Stomach (tissue), 19 donors: ENCODE measurements at places on chromosomes 2 and 18. TPM values are rescaled to one million over a fixed set of nuclear protein-coding genes. Genes with fewer than 3 reads are reported as not detected.

GRCh38 chr2:218853766-218854165 lies 5.8 kb upstream of the WNT6 start:
- peaks cover 61% of the 10 kb centered on the region for H3K27me3 ChIP-seq
- no peak overlapping the region for H3K4me3 ChIP-seq
- H3K4me1 ChIP-seq = peaks cover 12% of the 10 kb centered on the region
- H3K36me3 ChIP-seq = no peaks in the 10 kb centered on the region
- H3K27ac ChIP-seq = no peak overlapping the region
- DNase-seq = no peak

GRCh38 chr2:231395188-231396057 lies at the start of gene B3GNT7:
B3GNT7 (plus strand) TSS chr2:231395710; CDS start chr2:231395804, 94 bp downstream.
- H3K4me1 ChIP-seq = peaks cover 52% of the 10 kb centered on the region
- peaks cover 16% of the 10 kb centered on the region for H3K36me3 ChIP-seq
- peak within 1 kb of the TSS; percentile 90 for H3K27ac ChIP-seq
- H3K27me3 ChIP-seq = peaks cover 19% of the 10 kb centered on the region

LIMS3 gene
- total RNA-seq = not detected

SP5 gene
- 0.92 TPM for total RNA-seq

DNA sequence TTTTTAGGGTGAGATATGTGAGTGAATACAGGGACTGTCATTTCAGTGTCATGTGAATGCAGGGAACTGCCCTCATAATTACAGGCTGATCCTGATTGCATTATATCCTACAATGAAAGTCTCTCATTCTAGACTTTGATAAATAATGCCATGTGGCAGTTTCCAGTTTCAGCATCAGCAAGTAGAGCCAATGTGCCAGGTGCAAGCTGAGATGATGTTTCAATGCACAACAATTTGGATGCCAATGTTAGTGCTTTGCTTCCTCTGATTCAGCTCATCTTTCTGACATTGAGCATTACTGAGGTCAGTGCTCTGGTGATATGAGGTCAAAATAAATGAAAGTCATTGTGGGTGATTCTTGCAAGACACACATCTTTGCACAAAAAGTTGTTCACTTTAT lies 63.7 kb upstream of the TFPI start:
- H3K4me1 ChIP-seq = no peaks in the 10 kb centered on the region
- H3K27me3 ChIP-seq = no peaks in the 10 kb centered on the region
- H3K36me3 ChIP-seq = no peaks in the 10 kb centered on the region
- no peak for DNase-seq
- no peak overlapping the region for H3K27ac ChIP-seq
- no peak overlapping the region for H3K4me3 ChIP-seq

DNA sequence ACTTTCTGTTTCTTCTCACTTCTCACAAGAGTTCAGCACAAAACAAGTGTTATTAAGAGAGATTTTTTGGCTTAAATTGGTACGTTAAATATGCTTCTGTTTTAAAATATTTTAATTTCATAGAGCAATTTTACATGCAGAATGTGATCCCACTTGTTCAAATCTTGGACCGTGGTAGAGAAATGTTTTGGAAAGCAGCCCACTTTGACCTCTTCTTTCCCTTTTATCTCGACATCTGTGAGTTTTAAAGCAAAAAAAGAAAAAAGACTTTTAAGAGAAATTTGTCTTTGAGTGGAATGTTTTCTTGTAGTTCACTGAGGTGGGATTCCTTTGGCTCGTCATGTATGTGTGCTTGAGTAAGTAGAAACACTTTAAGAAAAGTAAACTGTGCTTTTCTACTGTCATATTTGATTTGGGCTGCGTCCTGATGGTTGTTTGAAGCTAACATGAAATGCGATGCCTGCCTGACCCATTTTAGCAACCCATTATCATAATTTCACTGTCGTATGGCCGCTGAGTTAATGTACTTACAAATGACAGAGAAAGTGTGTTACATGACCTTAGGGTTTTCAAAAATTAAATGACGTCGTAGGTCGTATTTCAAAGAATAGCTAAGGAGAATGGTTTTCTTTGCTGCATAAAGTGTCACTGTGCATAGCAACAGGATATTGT lies 54.5 kb downstream of the TSHZ1 start:
- H3K27ac ChIP-seq = no peak overlapping the region
- H3K4me3 ChIP-seq = no peak overlapping the region
- no peaks in the 10 kb centered on the region for H3K4me1 ChIP-seq

HNMT gene
- total RNA-seq = 16.1 TPM

SLC9A2 gene
- 61.6 TPM for total RNA-seq

- no peak for DNase-seq
- H3K27me3 ChIP-seq = peaks cover 15% of the 10 kb centered on the region
- no peak overlapping the region for H3K4me3 ChIP-seq
- H3K36me3 ChIP-seq = no peaks in the 10 kb centered on the region
Observed at GRCh38 chr18:74023220-74023619, 124.4 kb downstream of the FBXO15 start.

GRCh38 chr18:1895456-1896185 lies 675.7 kb downstream of the METTL4 start:
- H3K27me3 ChIP-seq = no peaks in the 10 kb centered on the region
- DNase-seq = no peak
- no peak overlapping the region for H3K4me3 ChIP-seq
- no peak overlapping the region for H3K27ac ChIP-seq
- no peaks in the 10 kb centered on the region for H3K4me1 ChIP-seq

GRCh38 chr2:196697825-196698224 lies 58.3 kb downstream of the CCDC150 start:
- no peak overlapping the region for H3K27ac ChIP-seq
- no peak for DNase-seq
- H3K4me1 ChIP-seq = no peaks in the 10 kb centered on the region
- no peaks in the 10 kb centered on the region for H3K36me3 ChIP-seq

DNA sequence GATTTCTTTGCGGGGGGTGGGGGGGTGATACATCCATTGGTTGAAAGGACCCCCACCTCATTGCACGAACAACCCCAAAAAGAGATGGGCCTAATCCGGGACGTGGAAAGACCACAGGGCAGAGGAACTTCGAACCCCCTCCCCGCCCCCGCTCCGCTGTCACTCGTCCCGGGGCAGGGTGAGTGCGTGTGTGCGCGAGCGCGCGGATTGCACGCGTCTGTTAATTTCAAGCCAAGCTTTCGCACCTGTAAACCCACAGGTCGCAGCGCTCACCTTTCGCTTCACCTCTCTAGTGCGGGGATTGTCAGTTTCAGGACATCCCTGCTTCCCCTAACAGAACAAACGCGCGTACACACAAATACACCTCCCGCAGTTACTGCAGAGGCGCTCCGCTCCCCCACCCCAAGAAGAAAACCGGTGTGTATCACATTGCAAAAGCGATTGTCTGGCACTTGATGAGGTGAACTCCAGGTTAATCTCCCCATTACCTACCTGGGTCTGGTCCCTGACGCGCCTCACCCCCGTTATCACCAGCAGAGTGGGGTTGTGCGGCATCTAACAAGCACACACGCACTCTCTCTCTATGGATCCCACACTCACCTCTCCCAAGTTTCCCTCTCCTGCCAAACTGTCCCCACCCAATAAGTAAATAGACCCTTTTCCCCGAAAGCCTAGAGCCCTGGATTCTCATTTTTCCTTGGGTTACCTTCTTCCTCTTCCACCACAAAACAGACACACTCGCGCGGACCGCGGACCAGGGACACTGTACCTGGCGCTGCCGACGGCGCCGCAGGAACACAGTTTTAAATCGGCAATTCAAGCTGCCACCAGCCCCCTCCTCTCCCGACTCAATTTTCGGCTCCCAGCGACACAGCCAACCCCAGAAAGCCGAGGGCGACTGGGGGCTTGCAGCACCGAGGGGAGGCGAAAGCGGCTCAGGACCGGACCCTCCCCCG lies 1.0 kb downstream of the CYP26B1 start:
- no peaks in the 10 kb centered on the region for H3K36me3 ChIP-seq
- peak overlapping the region; percentile 60 for H3K4me3 ChIP-seq
- H3K27ac ChIP-seq = no peak overlapping the region
- peak; percentile 25 for DNase-seq
- peaks cover 85% of the 10 kb centered on the region for H3K4me1 ChIP-seq
- H3K27me3 ChIP-seq = peaks cover 76% of the 10 kb centered on the region

- no peak overlapping the region for H3K4me3 ChIP-seq
- no peak for DNase-seq
- H3K27ac ChIP-seq = no peak overlapping the region
- no peaks in the 10 kb centered on the region for H3K4me1 ChIP-seq
Observed at GRCh38 chr2:142254031-142254430, 123.2 kb upstream of the LRP1B start.

DNA sequence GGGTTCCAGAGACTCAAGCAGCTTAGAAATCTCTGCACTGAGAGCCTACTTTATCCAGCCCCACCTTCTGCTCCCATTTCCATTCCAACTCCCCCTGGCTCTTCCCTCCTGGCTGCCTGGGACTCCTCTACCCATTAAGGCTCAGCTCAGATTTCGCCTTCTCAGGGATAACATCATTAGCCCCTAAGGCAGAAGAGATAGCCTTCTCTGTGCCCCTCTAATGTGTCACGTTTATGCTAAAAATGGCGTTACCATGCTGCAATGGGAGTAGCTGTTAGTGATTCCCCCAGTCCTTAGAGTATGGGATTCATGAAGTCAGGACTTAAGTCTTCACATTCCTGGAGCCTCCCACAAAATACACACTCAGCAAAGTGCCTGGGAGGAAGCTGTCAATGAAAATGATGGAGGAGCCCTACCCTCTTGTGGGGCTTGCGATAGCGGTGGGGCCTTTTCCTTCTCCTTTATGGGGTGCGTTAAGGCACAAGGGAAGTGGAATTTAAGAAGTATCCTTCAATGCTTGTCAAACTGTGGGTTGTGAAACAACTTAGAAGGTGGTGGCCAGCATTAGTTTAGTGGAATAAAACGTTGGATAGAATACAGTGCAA lies 144.7 kb upstream of the COPS8 start:
- H3K36me3 ChIP-seq = no peaks in the 10 kb centered on the region
- no peak for DNase-seq
- H3K4me3 ChIP-seq = no peak overlapping the region
- H3K27me3 ChIP-seq = no peaks in the 10 kb centered on the region

DNA sequence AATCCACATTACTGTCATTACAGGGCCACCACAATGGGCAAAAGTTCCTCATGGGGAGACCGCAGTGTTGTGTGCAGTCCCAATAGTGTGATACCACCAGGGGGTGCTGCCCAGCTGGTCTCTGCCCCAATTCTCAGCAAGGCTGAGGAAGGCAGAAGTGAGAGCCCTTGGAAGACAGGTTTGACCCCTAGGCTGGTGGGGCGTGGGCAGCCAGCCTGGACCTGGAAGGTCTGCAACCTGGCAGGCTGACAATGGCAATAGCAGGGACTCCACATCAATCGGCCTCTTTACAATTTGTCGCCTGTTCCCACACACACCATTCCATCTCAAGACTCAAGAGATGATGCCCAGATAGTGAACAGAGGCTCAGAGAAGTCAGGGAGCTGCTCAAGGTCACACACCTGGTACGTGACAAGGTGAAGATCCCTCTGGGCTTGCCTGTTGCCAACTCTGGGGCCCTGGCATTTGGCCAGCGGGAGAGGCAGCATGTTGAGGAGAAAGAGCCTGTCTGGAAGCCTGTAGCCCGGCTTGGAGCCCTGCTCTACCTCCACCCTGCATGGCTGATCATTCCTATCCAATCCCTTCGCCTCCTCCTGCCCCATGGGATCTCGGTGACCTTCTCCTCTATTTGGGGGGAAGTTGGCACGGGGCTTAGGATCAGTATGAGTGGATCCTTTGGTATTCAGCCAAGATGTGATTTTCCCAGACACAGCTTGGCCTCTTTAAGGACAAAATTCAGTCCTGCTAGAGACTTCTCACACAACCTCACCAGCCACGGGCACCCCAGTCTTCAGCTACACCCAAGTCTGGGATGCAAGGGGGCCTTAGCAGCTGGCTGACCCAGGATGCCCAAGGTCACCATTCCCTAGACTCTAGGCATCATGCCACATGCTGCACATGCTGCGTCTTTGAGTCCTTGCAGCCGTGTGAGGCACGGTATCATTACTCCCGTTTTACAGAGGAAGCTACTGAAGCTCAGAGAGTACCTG lies 2.9 kb upstream of the ATOH8 start:
- H3K27ac ChIP-seq = no peak overlapping the region
- no peaks in the 10 kb centered on the region for H3K36me3 ChIP-seq
- peaks cover 80% of the 10 kb centered on the region for H3K4me1 ChIP-seq

DNA sequence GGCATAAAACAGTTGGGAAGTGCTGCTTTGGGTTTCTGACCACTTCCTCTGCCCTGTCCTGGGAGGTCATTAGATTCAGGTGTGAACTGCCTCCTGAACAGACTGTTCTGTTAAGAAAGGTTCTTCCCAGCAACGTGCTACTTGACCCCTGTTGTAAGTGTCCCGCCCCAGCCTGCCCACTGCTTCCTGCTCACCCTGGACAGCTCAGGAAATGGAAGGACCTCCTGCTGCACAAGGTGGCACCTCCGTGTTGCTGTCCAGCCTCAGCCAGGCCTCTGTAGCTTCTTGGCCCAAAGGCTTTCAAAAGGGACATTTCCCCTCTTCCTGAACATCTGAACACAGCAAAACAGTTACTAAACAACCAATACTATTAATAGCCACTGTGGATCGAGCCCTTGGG lies 5.3 kb downstream of the TOGARAM2 start:
- no peak overlapping the region for H3K4me3 ChIP-seq
- H3K27me3 ChIP-seq = no peaks in the 10 kb centered on the region
- H3K27ac ChIP-seq = no peak overlapping the region

GRCh38 chr2:121376535-121377250 lies 91.7 kb upstream of the TFCP2L1 start:
- H3K4me3 ChIP-seq = no peak overlapping the region
- peaks cover 51% of the 10 kb centered on the region for H3K36me3 ChIP-seq
- H3K4me1 ChIP-seq = no peaks in the 10 kb centered on the region
- H3K27me3 ChIP-seq = no peaks in the 10 kb centered on the region
- no peak overlapping the region for H3K27ac ChIP-seq

C2orf66 gene
- not detected for total RNA-seq

GRCh38 chr2:176612736-176613135 lies 343.5 kb downstream of the MTX2 start:
- H3K27me3 ChIP-seq = peaks cover 12% of the 10 kb centered on the region
- no peak overlapping the region for H3K4me3 ChIP-seq
- no peak for DNase-seq
- H3K27ac ChIP-seq = no peak overlapping the region
- no peaks in the 10 kb centered on the region for H3K4me1 ChIP-seq

FEV gene
- total RNA-seq = not detected

GRCh38 chr2:217064234-217065011 lies 204.6 kb upstream of the TNP1 start:
- peak; percentile 37 for DNase-seq
- no peaks in the 10 kb centered on the region for H3K36me3 ChIP-seq
- H3K27me3 ChIP-seq = no peaks in the 10 kb centered on the region

MAP4K4 gene
- total RNA-seq = 71.6 TPM

DNA sequence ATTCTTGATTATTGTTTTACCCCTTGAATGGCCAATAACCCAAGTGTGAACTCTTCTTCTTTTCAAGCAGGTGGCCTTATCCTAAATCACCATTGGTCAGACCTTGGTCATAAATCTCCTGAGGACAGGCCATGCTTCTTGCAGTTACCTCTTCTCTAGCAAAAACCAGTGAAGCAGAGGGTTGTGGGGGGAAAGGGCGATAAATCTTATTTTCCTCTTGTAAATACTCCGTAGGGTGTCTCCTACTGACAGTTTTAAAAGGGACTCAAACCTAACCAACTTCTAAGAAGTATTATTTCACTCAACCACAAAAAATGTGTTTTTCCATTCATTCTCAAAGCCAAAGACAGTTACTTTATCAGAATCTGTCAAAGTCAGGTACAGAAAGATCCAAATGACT lies 168.1 kb upstream of the RMP24 start:
- no peak overlapping the region for H3K27ac ChIP-seq
- no peaks in the 10 kb centered on the region for H3K4me1 ChIP-seq
- no peak overlapping the region for H3K4me3 ChIP-seq
- H3K27me3 ChIP-seq = no peaks in the 10 kb centered on the region

- H3K36me3 ChIP-seq = no peaks in the 10 kb centered on the region
- no peaks in the 10 kb centered on the region for H3K4me1 ChIP-seq
- H3K27me3 ChIP-seq = no peaks in the 10 kb centered on the region
Observed at GRCh38 chr2:108074946-108075345, 88.6 kb downstream of the SLC5A7 start.

SERPINB12 gene
- not detected for total RNA-seq

APCDD1 gene
- total RNA-seq = 18.7 TPM
